ENCODE measurements at places on chromosomes 5 and 9.
A peak's percentile ranks its signal among the peaks of the same experiment; 100 is the strongest.

- DNase-seq: no peak
Measured at GRCh38 chr9:18720691-18721090, 246.7 kb downstream of the ADAMTSL1 start.

- no peak for DNase-seq
Measured at GRCh38 chr9:131500939-131501541, 1.7 kb upstream of the POMT1 start.

- DNase-seq: no peak
Measured at GRCh38 chr5:172939611-172940267, 19.5 kb upstream of the RPL26L1 start.

DNA sequence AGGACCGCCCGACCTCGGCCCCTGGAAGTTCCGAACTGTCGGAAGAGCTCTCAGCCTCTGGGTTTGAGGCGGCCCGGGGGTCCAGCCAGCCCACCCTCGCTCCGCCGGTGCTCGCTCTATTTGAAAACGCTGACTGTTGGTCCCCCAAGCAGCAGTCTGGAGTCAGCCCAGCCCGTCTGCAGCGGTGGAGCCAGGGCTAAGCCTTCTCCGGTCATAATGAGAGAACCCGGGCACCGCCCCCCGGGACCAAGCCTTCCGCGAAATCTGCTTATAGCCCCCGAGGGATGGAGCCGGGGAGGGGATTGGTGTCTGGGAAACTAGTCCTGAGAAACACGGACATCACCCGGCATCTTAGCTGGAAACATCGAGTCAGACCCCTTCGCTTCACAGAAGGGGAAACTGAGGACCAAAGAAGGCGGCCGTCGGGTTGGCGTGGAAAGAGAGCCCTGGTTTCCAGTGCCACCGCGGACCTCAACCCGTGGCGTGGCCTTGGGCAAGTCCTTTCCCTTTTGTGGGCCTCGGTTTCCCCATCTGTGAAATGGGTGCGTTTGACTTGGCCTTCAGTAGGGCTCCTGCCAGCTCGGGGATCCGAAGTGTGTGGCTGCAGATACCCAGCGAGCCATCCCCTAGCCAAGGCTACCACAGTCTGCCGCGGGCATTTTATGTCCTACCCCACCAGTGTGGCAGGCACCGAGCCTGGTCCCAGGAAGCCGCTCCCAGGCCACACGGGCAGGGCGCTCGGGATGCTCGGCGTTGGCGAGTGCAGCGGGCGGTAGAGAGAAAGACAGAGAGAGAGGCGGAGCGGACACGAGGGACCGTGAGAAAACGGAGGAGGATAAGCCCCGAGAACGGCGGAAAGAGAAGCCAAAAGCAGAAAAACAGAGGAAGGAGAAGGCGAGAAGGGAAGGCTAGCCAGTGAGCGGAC lies 857 bp downstream of the ADAM19 start:
- DNase-seq: no peak

GRCh38 chr5:154653418-154653763 lies 101.8 kb upstream of the LARP1 start:
- no peak for DNase-seq

DNA sequence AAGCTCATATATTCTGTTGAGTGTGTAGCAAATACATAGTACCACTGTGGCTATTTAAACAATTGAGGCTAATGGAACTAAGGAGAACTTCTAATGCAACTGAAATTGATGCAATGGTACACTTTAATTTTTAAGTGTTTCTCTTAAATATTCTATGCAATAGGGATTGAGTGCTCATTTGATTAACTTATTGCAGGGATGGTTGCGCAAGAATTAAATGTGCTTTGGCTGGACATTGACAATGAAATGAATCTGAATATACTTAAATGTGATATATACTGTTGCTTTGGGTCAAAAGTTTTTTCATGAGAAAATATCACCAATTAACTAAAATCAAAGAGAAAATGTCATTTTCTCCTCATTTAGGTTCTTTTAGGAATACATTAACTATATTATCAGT lies 227.1 kb downstream of the ARL15 start:
- no peak for DNase-seq

DNA sequence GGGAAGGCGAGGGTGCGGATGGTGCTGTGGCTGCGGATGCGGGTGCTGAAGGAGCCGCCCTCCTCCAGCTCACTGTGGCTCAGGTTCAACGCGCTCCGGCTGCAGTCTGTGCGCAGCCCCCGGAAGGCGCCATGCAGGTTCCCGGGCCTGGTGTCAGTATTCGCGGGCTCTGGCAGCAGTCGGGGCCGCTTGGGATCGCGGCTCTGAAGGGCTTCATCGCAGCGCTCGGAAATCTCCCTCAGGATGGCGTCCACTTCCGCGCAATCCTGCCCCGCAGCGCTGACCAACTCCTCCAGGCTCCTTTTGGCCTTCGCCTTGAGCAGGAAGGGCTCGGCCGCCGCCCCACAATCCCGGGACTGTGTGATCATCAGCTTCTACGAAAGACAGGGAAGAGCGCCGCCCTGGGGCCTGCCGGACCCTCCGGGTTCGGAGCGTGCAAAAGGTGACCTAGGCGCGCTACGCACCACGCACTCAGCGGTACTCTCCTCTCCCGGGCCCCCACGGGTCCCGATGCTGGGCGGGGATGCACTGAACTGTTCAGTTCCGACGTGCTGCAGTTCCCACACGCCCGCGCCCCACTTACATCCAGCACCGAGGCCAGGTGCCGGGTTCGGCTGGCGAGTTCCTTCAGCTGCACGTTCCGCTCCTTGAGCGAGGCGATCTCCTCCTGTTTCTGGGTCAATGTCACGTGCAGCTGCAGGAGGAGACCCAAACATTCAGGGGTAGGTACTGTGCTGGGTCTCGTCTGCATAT lies 6.5 kb downstream of the MCIDAS start:
- DNase-seq: no peak

- peak; percentile 25 for DNase-seq
Measured at GRCh38 chr5:42912184-42912798, 100.6 kb upstream of the SELENOP start.

DNA sequence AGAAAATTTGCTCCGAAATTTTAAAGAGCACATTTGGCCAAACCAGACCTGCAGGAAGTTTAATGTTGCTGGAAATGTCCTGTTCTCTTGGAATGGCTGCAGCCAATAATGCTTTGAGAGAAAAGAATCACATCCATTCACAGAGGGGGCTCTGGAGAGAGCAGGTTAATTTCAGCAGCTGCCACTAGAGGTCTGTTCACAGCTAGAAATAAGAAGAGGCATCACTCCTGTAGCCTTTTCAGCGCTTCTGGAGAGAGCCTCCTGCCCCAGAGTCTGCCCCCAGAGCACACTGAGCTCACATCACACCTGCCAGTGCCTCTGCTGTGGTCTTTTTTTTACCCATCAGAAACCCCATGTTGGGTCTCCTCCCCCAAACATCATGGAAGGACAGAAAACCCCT lies 124.8 kb upstream of the RAD23B start:
- peak; percentile 47 for DNase-seq

Measured in NCI-H1436 treated with DMSO at 0.1 percent for 48 hours (cell line).